ENCODE measurements at places on chromosomes 12 and 14.

DNA sequence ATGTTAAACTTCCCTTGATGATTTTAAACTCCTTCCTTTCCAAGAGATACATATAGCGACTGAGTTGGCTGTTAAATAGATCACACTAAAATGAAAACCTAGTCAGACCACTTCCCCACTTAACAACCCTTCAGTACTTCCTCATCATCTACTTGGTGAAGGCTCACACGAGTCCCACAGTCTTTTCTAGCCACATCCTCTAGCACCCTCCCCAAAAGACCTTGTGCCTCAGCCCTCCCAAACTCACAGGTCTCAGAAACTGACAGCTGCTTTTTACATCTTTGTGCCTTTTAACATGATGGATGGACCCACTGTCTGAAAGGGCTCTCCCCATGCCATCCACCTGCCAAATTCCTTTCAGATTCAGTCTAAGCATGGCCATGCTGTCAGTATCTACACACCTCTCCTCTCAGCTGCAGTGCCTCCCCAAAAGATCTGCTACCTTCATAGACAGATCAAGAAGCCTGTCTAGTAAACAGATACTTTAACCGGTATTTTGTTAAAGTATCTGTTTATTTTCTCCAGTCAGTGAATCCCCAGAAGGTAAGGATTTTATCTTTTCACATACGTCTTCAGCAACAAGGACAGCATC, 65.1 kb upstream of the GPHB5 start:
- no peak for DNase-seq

- no peak for DNase-seq
These were observed 5.9 kb downstream of the TBX3 start for GRCh38 chr12:114678028-114678427.

DNA sequence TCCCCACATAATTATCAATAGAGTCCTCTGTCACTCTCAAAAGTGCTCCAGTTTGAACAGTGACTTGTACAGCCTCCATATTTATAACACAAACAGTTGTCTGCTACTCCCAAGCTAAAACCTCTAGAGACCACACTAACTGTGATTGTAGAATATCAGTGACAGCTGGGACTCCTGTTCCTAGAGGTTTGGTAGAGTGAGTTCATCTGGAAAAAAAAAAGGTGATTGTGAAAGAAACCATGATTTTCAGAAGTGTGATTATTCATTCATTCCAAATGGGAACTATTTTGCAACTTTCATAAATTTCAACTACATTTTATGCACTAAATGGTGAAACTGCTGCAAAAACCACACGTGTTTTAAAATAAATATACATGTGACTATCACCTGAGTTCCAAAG, 128.0 kb upstream of the PLXNC1 start:
- no peak for DNase-seq

DNA sequence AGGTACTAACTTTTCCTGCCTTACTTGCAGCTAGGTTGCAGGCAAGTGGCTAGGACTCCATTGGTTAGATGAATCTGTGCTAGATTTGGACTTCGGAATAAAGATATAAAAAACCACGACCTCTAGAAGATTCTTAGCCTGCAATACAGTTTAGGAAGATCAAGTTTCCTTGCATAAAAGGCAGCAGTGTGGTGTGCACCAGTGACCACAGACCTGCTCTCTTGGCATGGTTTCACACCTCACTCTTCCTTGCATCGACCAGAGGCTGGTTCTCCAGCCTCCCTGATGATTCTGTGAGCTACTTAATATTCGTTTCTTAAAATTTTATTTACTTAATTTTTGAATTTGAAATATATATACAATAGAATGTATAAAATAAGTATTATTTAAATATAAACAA, 9.8 kb downstream of the KLHDC1 start:
- no peak for DNase-seq

DNA sequence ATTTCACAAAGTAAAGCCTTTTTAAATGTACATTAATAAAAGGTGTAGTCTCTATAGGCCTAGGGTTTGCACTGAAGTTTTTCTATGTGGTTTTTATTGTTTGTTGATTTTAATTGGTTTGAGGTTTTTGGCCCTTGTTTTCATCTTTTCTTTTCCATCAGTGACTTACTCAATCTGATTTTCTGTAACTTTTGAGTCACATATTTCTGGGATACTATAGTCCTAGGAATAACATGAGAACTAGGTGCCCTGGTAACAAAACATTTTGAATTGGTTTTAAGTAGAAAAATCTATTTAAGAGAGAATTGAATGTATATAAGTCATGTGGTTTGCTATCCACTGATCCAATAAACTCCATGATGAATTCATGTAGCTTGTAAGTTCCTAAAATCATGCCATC, 311.9 kb downstream of the CEP128 start:
- no peak for DNase-seq

- DNase-seq = no peak
These were observed 47.6 kb upstream of the PKP2 start for GRCh38 chr12:32944195-32944594.

DNA sequence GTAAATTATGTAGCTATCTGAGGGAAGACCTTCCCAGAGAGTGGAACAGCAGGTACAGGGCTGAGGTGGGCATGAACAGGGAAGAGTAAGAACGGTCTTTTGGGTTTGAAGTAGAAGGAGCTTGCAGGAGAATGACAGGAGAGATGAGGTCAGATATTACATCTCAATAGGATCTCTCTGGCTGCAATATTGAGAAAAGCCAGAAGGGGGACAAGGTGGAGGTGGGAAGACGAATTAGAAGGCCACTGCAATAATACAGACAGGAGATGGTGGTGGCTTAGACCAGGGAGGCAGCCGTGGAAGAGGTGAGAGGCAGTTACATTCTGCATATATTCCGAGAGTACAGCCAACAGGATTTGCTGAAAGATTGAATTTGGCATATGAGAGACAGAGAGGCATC, 310.2 kb downstream of the APAF1 start:
- DNase-seq = no peak

- peak; percentile 42 for DNase-seq
These were observed 792 bp upstream of the SLC38A1 start for GRCh38 chr12:46269429-46270241.

DNA sequence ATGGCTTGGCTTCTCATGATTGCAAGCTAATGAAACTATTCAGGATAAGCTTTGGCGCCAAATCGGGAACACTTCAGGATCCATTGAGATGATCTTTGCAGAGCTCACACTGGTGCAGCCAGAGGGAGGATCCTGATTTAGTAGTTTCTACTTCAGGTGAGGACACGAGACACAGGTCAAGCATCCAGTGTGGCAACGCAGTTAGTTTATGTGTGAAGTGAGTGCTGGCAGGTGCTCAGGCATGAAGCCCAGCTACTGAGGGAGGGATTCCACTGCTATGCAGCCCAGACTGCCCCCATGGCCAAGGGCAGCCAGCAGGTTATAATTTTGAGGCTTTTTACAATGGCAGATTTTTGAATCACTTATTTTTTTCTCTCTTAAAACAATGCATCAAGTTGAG, 113.5 kb upstream of the PCED1B start:
- DNase-seq = no peak

- DNase-seq = peak; percentile 90
These were observed 33.5 kb downstream of the FMNL3 start for GRCh38 chr12:49673446-49674317.

GRCh38 chr14:104054222-104054905, 31.1 kb upstream of the ASPG start:
- no peak for DNase-seq

DNA sequence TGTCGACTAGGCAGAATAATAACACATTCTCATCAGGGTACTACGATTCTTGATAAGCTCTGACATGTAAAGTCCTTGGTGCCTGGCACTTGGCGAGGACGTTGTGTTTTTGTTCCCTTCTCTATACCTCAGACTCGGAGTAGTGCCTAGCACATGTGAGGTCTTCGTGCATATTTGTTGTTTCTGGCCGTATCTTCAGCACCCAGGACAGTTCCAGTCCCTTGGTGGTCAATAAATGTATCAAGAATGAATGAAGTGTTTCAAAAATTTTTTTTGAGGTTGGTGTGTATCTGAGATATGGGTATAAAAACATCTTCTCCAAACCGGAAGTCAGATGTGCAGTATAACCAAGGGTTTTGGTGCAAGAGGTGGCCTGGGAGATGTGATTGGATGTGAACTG, 198.2 kb downstream of the AACS start:
- no peak for DNase-seq

DNA sequence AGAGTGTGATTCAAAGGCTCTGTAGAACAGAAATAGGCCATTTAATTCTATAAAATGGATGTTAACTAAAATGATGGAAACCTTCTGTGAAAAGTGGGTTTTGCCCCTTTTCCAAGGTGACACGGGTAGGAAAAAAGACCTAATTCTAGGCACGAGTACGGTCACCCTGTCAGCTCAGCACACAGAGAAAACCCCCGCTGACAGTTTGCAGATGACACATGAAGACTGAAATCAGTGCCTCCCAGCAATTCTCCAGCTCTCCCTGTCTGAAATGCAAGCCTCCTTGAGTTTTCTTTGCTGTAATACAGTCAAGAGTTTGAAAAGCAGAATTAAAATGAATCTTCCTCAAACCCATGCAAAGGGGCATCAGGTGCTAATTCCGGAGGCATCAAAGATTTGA, 230.0 kb downstream of the TMEM132D start:
- DNase-seq = no peak

DNA sequence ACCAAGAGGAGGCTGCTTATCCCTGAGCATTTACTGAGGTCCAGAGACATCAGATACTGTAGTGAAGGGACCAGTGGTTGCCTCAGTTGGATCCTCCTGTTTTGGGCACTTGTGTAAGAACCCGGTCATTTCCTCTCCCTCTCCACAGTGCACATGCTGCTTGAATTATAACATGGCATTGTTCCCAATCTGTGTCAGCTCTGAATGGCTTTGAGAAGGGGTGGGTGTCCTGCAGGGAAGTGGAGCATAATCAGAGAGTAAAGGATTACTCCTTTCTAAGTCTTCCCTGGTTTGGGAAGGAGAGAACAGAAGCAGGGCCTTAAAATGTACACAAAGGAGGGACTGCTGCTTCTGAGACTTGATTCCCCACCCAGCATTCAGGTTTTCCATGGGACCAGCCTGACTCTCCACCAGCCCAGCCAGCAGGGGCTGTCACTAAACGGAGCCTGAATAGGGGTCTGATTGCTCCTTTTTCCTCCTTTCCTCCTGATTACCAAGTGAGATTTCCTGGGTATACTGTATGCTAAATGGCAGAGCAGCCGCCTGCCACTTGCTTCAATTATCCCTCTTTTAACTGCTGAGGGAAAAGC, 78.4 kb downstream of the NRXN3 start:
- DNase-seq = no peak

- no peak for DNase-seq
These were observed 83.0 kb downstream of the DENND5B start for GRCh38 chr12:31507966-31508365.

DNA sequence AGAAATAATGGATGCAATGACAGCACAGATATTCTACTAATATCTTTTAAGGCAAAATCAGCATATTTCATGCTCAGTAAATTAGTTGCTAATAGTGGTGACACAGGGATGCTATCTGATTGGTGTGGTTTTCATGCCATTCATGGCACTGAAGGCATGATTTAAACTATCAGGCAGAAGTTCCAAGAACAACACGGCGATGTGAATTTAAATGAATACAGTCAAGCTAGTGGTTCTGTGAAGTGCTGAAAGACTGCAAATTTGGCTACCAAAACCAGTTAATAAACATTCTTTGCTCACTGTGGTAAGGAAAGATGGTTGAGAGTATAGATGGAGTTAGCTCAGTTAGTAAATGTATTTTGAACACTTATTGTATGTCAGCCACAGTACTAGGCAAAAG, 272.0 kb upstream of the DIO2 start:
- DNase-seq = no peak

DNA sequence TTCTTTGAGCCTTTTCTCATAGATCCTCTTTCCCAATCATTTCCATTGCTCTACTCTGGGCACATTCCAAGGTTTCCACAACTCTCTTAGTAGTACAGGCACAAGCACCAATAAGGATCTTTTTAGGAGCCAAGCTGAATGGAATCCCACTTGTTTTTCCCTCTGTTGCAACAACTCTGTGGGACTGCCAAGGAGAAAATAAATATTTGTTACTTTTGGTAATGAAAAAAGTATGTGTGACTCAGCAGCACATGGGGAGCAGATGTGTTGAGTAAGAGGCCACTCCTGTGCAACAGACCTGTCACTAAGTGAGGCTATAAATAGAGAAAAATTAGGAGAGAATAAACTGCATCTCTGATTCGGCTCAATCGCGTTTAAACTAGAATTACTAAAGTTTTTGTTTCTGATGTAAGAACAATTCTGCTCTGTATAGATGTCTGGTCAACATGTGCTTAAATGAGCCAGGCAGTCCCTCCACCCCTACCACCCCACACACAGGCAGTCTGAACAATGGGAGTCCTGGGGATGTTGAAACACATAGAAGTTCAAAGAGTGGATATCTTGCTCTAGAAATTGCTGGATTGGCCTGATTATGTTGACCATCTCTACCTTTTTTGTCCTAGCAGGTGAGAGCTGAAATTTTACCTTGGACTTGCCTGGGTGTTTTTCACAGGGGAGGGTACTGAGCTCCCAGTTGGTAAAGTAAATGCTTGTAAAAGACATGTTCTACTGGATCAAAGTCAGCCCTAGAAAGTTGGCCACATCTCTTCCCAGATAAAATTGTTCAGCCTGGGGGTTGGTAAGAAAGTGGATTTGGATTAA, 244.3 kb upstream of the NOVA1 start:
- DNase-seq = no peak

- no peak for DNase-seq
These were observed 1.3 kb upstream of the KRT72 start for GRCh38 chr12:52602552-52602951.

DNA sequence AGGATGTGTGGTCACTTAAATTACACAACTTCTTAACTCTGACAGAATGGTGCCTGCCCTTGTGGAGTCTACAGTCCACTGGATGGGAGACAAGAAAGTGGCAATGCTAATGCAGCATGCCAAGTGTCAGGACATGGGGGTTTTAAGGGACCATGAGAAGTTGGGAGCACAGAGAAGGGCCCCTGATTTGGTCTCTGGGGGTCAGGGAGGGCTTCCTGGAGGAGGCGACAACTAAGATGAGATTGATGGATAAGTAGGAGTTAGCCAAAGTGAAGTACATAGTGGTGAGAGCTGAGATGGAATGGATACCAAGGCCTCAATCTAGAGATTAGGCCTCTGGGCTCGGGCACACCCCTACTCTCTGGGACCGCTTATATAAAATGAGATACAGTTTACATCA, 236.7 kb downstream of the CHST11 start:
- no peak for DNase-seq

DNA sequence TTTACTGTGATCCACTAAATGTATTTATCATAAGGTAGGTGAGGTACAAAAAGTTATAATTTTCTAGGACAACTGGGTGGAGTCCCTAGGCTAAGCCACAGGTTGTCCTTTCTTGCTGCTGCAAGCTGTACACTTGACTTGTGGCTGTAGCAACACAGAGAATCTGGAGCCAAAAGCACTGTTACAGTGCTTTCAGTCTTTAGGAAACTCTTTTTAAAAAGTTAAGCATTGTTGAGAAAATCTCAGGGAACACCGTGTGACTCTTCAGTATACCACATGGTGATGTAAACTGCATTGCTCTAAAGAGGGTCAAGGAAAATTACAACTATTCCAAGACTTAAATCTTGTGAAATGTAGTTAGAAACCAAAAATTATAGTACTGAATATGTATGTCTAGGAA, 11.4 kb downstream of the SLC15A5 start:
- no peak for DNase-seq

GRCh38 chr12:104668274-104668718, 211.5 kb downstream of the CHST11 start:
- no peak for DNase-seq

Data from left kidney (tissue), 8 donors.